Right forelimb (tissue), 1 donor: ENCODE measurements at places on chromosomes 4 and X.

GRCh38 chr4:75985116-75985515 lies 5.6 kb downstream of the SDAD1 start:
- DNase-seq: no peak

- no peak for DNase-seq
These were observed 170.0 kb upstream of the FRMPD4 start for GRCh38 chrX:11967986-11968869.

GRCh38 chrX:39630344-39630743 lies 467.4 kb downstream of the BCOR start:
- DNase-seq: no peak

DNA sequence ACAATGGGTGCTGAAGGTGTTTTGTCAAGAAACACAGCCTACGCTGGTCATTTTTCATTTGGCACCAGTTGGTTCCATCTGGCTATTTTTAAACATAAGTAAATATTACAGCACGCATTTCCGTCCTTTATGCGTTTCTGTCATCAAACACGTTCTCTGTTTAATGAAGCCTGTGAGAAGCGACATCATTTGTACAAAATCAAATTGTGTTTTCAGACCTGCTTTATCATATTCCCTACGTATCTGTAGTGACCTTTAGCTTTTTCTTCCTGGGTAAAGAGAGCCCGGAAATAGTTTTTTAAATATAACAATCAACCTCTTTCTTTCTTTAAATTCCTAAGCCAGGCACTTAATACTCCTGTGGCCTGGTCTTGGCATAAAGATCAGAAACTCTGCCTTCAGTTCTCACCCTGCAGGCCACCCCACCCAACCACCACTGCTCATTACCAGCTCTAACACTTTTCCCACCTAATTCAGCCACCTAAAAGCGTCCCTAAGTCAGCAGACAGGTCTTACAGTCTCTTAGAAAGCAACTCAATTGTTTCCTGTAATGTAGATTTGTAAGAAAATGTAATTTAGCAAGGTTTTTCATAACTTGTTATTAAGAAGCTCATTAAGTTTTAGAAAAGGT lies 30.4 kb downstream of the ACSL1 start:
- no peak for DNase-seq

DNA sequence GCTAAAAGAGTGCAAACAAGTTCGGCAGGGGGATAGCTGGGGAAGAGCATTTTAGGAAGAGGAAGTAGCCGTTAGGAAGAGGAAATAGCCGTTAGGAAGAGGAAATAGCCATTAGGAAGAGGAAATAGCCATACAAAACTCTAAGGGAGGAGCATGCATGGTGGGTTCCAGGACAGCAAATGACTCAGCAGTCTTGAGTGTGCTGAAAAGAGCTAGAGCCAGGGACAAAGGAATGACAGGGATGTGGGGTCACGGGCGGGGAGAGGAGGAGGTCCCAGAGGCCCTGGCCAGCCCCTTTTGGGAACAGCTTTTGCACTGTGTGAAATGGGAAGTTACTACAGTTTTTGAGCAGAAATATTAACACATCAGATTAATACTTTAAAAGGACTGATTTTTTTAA lies 882.6 kb downstream of the TRIML1 start:
- DNase-seq: no peak

- DNase-seq: no peak
These were observed 17.1 kb downstream of the ADGRL3 start for GRCh38 chr4:61217222-61217621.

GRCh38 chr4:836750-837301 lies 10.9 kb upstream of the CPLX1 start:
- DNase-seq: peak; percentile 30

DNA sequence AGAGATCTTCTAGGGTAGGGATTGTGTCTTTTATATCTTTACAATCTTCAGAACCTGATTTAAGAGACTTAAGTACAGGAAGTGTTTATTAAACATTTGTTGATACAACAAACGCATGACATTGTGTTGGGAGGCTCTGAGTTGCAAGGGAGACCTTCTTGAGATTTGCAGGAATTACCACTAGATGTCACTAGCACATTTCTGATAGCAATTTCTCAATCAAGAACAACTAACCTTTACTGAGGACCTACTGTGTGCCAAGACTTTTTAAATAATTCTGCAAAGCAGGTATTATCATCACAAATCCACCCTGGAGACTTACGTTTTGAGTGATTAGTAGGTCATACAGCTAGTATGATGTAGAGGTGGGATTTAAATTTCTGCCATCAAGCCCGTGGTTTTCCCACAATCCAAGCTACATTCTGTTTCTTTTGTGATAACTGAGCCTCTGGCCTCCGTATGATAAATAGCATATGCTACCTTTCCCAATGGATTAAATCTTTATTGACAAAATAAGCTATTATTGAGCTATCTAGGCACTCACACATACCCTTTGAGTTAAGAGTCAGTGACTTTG lies 986.0 kb downstream of the CCSER1 start:
- no peak for DNase-seq

DNA sequence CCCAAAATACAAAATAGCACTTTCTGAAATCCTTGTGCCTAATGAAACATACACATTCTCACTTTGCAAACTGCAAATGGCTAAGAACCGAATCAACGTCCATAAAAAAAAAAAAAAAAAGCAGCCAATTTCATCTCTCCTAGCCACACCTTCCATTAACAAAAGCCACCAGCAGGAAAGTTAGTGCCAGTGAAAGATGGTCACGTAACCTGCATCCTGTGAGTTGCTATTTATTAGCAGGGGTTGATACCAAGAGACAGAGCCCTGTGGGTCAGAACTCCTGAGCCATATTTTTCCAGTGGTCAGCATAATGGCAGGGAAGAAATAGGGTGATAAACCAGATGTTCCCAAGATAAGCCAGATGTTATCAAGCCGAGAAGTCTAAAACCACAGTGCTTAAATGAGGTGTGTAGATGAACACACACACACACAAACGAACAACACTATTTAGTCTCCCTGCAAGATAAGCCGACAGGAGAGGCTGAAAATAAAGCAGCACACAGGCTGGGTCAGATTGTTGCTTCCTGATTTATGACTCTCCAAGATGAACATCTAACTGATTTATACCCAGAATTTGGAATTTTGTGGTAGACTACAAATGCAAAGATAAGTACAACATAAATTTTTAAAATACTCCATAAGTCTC lies 11.5 kb downstream of the PPARGC1A start:
- no peak for DNase-seq

DNA sequence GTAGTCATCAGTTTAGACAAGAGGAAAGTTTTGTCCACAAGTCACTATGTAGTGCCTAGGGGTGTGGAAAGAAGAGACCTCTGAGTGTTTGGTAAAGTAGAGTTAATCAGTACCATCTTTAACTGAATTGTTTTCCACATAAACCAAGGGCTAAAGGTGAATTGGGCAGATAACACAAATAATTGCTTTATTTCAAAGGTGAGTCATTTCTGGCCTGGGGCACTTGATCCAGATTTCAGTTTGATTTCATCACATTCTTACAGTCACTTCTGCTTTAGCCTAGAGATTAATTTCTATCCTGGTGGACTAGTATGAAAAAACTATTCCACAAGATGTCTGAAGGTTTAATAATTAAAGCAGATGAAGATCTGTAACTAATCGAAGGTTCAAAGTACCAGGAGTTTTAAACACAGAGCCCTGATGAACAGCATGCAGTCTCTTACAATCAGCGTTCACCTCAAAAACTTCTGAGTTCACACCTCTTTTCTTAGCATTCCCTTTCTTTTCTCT lies 74.5 kb upstream of the BOD1L1 start:
- no peak for DNase-seq

GRCh38 chr4:70678383-70678999 lies 9.8 kb upstream of the UTP3 start:
- DNase-seq: no peak

DNA sequence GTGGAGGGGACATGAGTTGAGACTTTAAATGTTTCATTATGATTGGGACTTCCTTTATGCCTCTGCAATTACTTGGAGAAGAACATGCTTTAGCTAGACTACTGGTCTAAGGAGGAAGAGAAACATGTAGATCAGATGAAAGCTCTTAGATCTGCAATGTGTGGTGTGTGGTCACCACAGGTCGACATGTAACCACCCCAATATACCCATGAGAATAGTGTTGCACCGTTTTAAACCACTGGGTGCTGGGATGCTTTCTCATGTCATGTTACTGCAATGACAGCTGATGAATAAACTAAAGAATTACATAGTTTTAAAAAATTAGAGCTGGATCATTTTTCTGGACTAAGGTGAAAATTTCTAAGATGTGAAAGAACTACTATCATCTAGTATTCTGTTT lies 1039.7 kb downstream of the RAPGEF2 start:
- no peak for DNase-seq

DNA sequence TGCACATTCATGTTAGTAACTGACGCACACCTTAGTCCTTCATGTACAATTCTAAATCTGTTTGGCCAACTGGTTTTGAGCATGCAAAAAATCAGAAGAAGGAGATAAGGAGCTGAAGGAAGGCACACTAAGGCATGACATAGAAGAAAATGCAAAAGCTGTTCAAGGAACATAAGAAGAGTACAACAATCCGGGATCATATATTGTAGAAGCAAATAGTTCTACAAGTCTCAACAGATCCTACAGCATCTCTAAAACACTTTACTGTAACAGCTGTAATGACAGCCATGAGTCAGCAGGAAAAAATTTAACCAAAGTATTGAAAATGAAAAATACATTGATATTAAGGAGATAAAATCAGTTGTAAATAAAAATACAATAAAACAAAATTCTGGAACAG lies 57.7 kb downstream of the KLHL13 start:
- no peak for DNase-seq

GRCh38 chrX:109475174-109475891 lies 6.6 kb downstream of the GUCY2F start:
- DNase-seq: peak; percentile 51

DNA sequence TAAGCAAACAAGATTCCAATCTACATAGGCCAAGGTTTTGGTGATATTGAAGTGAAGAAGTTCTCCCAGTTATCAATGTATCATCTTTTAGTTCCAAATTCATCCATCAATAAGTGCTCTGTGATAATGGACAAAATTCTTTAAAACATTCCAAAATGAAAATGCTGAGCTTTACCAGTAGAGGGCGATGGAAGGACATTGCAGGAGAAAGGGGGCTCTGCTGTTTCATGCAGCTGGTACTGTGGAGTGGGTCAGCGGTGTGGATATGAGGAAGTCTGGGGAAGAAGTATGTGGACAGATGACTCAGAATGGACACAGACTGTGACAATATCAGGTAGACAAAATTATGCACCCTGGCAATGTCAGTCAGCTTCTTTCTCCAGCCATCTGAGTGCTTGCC lies 46.6 kb upstream of the HS6ST2 start:
- DNase-seq: no peak

GRCh38 chr4:150978738-150979575 lies 36.1 kb downstream of the LRBA start:
- no peak for DNase-seq

DNA sequence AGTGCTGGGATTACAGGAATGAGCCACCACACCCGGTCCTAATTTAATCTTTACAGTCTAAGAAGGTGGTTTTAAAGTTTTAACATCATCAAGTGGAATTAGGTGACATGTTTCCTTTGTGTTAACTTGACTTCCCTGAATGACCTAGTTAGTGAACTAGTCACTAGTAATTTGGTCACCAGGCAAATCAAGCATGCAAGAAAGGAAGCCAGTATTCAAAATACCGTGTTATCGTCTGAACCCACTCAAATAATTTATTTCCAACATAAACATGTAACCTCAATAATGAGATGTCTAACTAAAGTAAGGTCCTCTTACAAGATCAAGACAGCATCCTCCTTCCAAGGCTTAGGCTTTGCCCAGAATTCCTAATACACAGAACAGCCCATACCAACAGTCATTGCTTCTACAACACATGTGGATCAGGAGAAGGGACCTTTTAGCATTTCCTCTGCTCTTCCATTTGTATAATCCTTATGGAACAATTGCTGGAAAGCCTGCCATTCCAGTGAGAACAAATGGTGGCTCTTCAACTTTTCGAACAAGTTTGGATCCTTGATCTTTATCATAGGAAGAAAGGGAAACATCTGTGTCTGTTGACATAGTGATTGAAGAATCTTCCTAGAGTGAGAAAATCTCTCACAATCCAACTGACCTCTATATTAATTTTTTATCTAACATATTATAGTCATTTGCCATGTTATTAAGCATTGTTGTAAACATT lies 97.2 kb downstream of the ANXA3 start:
- DNase-seq: no peak

GRCh38 chrX:130994671-130995070 lies 63.5 kb upstream of the ARHGAP36 start:
- DNase-seq: no peak

GRCh38 chr4:44845309-44845708 lies 119.0 kb upstream of the GNPDA2 start:
- DNase-seq: no peak

- no peak for DNase-seq
These were observed 15.1 kb downstream of the CBR4 start for GRCh38 chr4:168994958-168995357.

DNA sequence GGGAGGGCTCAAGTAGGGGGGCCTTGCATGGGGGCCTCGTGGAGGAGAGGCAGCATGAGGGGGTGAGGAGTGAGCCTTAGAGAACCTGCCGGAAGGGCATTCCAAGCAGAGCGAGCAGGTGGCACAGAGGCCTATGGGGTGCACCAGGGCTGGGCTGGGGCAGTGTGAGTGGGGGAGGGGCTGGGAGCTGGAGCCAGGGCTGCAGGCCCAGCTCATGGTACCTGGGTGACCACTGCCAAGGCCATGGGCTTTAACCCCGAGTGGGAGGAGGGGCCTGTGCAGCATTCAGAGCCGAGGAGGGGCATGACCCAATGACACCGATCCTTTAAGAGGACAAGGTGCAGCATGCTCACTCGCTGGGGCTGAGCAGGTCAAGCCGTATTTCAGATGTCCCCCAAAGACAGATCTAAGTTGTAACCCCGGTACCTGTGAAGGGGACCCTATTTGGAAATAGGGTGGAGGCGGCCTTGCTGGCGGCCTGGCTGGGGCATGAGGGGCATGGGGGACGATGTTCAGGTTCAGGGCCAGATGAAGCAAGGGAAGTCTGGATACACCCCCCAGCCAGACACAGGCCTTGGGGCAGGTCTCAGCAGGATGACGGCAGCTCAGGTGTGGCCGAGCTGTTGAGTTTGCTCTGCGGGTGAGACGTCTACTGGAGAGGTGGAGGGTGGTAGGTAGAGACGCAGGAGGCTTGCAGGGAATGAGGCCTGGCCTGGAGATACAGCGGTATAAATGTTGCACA lies 137.0 kb downstream of the CPZ start:
- peak; percentile 10 for DNase-seq

- DNase-seq: no peak
These were observed 2.4 kb upstream of the RAB40AL start for GRCh38 chrX:102934624-102935023.

GRCh38 chr4:139596034-139596683 lies 40.1 kb upstream of the SETD7 start:
- DNase-seq: no peak

- DNase-seq: no peak
These were observed 1313.7 kb upstream of the PABPC4L start for GRCh38 chr4:135515295-135515694.

GRCh38 chrX:77431227-77431626 lies 16.0 kb upstream of the FGF16 start:
- DNase-seq: no peak

GRCh38 chrX:19746919-19747651 lies 140.3 kb downstream of the SH3KBP1 start:
- DNase-seq: no peak
